ENCODE measurements at places on chromosomes 7 and 10.

DNA sequence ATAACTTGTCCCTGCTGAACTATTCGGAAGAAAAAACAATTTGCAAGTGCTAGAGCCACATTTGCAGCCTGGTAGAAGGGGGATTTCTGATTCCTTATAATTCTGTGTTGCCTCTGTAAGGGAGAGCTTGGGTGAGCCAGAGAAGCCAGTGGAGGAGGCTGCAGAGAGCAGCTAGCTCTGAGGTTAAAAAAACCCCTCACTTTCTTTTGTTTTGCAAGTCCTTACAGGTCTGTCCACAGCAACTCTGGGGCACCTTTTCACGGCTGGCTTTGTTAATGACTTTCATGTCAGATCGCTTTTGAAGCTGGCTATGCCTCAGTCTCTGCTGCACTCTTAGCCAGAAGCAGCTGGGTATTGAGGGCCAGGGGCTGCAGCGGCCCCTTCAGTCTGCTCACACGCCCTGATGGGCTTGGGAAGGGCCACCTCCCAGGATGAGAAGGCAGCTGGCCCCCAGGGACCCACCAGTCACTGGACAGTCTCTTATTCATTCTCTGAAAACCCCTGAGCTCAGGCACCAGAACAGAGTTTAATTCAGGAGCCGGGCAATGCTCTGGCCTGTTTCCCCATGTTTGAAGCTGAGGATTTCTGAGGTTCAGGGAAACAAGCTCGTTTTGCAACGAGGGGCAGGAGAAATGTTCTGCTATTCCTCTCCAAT lies 30.9 kb downstream of the TRIM8 start:
- no peak for DNase-seq

- DNase-seq, result no peak
Measured at GRCh38 chr10:78058562-78058961, 24.9 kb downstream of the RPS24 start.

DNA sequence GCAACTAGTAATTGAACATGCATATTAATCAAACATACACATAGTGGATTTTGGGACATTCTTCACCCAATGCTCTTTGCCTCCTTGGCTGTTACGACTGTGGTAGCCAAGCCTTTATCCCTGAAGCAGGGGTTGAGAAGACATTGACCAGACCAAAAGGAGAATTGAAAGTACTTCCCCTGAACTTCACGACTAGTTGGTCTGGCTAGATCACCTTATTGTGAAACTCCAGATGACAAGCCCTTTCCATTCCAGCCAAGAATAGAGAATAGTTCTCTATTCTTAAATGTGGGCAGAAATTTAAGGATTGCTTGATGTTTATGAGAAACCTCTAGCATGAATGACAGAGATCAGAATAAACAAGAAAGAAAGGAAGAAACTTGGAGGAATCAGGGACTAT lies 97.0 kb downstream of the LRMDA start:
- DNase-seq, result no peak

DNA sequence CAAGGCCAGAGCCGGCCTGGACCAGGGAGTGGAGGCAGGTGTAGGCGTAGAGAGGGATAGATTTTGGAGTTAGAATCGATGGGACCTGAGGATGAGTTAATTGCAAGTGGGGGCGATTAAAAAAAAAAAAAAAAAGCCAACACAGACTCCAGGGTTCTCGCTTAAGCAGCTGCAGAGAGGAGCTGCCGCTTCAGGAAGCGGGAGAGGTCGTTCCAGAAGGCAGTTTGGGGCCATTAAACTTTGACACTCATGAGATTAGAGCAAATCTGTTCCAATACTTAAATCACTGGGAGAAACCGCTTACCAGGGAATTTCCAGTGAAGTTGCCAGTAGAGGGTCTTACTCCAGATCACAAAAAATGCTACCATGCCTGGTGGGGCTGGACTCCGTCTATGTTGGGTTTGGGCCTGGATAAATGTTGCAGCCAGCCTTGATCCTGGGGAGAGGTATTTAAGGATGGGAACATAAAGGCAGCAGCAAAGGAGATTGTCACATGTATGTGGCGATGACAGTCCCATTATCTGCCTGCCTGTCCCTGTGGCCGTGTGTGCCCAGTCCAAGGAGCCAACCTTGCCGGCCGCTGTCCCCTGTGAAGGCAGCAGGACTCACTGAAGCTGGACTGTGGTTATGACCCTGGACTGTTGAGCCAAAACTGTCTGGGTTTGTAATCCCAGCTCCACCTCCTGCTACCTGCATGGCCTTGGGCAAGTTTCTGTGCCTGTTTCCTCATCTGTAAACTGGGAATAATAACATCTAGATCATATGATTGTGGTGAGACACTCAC lies 23.9 kb upstream of the GRID1 start:
- DNase-seq, result no peak
